ENCODE measurements at places on chromosomes 4 and X.
A peak's percentile ranks its signal among the peaks of the same experiment; 100 is the strongest.

DNA sequence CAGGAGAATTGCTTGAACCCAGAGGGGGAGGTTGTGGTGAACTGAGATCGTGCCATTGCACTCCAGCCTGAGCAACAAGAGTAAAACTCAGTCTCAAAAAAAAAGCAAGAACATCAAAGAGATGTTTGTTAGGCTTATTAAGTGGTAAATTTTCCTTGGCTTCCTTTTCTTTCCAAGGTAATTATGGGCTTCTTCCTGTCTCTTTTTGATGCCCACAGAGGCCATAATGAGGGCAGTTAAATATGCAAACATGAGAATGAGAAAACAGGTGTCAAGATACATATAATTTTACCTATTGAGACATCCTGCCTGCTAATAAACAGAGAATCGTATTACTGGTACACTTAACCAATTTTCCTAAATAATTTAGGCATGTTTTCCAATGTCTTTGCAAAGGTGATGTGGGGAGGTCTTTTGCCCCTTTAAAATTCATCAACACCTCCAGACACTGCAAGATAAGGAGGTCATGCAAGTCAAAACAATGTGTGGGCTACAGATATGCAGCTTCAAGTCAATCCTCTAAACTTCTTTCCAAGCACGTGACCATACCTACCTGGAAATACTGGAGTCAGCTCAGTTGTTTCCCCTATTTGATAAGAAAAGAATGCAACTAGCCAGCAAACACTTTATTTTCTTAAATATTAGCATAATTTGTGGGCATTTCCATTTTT is 2.7 kb downstream of the SLC39A8 start:
- no peak for DNase-seq

DNA sequence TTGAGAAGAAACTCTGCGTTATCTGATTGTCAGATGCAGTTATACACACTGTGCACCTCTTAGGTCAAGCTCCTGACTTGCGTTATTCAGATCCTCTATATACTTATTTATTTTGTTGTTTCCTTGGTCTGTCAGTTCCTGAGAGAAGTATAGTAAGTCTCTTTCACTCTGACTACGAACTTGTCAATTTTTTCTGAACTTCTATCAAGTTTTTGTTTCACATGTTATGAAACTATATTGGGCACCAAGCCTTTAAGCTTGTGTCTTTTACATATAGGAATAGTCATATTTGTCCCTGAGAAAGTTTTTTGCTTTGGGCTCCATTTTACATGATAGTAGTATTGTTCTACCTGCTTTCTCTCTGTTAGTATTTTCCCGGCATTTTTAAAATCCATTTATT is 31.7 kb downstream of the ZNF275 start:
- DNase-seq, result no peak

GRCh38 chrX:154731881-154732280 is 19.0 kb downstream of the GAB3 start:
- no peak for DNase-seq

- no peak for DNase-seq
These were observed 46.6 kb downstream of the FAM193A start for GRCh38 chr4:2583092-2583491.

- DNase-seq, result no peak
These were observed 9.2 kb downstream of the PALLD start for GRCh38 chr4:168506014-168506413.

DNA sequence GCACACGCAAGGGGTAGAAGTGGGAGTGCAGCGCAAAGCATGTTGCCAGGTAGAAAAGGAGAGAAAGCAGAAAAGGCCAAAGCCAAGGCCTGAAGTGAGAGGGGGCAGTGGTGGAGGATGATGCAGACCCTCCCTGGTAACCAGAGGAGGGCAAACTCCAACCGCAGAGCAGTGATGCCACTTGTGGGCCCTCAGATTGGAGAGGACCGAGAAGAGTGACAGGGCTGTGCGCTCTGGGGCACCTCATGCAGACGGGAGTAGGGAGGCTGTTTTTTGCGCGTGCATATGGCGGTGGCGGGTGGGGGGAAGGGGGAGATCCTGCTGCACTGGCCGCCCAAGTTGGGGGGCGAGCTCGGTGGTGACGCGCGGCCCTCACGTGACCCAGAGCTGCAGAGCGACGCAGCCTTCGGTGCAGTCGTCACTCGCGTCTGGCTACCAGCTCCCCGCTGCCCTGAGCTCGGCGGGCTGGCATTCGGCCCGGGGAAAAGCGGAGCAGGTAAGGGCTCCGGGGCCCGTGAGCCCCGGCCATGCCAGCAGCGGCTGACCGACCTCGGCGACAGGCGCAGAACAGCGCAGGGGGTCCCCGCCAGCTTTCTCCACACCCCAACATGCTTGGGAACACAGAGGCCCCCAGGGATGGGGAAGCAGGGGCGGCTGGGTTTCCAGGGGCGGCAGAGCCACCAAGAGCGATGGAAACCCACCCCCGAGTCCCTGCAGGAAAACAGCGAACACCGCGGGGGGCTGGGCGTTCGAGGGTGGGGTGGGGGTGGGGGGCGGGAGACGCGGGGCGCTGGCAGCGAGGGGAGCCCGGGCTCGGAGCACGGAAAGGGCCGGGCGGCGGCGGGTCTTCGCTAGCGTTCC is at the start of gene BEX3:
BEX3 (plus strand) TSS at position 421 of the 861 bp plus-strand sequence. CDS start 984 bp downstream, outside the sequence.
- peak; percentile 70 for DNase-seq

DNA sequence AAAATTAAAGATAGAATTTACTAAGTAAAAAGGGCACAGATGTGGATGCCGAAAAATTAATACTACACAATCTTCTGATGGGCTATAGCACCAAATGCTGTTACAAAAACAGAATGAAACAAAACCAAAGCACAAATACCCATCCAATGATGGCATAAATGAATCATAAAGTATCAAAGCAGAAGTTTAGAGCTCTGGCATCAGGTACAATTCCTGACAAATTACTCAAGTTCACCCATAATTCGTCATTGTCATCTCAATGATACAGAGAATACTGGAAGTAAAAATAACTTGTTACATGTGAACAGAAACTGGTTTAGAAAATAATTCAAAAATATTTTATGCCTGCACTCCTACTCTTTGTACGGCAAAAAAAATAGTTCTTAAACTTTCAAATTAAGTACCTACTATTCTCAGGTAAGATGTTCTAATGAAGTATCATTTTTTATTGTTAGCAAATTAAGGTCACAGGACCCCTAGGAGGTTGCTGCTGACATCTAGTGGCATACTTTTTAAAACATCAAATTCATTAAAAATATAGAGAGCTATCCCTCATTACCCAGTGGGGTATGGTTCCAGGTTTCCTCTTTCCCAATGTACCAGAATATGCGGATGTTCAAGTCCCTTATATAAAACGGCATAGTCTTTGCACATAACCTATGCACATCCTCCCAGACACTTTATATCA is 126.1 kb downstream of the INPP4B start:
- no peak for DNase-seq

GRCh38 chr4:74096265-74096980 is 2.6 kb downstream of the CXCL2 start:
- no peak for DNase-seq

DNA sequence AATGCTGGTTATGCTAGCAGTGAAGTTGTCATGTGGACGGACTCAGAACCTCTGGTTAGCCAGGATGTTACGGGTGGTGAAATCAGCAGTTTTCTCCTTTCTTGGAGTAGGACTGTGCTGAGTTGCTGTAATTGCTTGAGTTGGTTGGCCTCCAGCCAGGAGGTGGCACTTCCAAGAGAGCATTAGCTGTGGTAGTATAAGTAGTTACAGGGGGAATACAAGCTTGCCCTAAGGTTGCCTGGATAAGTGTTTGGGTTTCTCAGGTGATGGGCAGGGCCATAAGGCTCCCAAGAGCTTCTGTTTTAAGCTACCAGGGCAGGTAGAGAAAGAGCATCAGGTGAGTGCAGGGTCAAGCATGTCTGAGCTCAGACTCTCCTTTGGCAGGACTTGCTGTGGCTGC is 103.0 kb downstream of the ZNF518B start:
- DNase-seq, result no peak

DNA sequence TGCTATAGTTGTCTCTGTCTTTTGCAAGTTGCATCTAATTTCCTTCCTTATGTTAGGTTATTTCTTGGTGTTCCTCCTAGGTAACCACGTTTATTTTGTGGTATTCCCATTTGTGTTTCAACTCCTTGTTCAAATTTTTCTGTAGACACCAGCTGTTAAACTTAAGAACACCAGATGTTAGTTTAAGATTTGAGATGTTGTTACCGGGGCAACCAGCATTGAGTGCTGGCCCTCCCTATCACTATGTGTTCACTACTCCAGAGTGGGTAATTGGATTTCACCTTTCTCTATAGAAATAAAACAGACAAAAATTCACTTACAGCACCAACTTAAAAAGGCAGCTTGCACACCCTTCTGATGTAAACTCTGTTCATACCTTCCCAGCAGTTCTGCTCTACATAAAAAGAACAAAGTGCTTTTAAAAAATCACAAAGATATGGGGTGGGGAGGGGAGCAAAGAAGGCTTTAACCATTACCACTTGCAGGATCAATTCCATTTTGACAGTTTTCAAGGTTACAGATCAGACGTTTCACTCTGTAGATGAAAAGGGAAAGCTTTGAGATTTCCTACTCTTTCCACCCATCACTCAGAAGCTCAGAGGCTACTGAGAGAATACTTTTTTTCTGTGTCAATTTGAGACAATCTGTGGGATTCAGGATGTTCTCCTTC is 82.9 kb downstream of the DKK2 start:
- DNase-seq, result no peak

DNA sequence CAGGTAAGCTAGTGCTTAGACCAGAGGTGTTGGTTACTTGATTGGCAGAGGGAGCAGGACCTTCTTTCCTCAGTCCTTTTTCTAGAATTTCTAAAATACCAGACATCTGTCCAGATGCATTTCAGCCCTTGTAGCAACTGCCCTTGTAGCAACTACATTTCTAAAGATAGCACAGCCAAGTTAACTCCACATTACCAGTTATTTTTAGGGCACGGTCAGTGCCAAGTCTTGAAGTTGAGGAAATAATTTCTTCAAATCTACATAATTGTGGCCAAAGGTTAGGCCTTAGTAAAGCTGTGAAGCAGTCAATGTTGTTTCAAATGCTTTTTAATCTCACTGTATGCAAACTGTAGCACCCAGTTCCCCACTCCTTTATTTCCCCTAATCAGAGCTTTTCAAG is 62.9 kb downstream of the MID1IP1 start:
- no peak for DNase-seq

GRCh38 chr4:54473798-54474197 is 184.0 kb upstream of the KIT start:
- no peak for DNase-seq

GRCh38 chr4:54898656-54899340 is 226.6 kb downstream of the KDR start:
- DNase-seq, result no peak

DNA sequence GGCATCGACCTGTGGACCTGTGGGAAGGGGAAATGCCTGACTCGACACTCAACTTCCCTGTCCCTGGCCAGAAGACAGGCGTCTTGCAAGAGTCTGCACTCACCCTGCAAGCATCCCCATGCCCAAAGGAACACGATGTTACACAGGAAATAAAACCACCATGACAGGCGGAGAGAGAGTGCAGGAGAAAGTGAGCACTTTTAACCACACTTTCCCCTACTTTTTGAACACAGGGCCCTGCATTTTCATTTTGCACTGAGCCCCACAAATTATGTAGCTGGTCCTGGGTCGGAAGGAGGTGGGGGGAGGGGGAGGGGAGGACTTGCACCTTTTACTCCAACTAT is 13.8 kb upstream of the MAN2B2 start:
- DNase-seq, result no peak

- DNase-seq, result no peak
These were observed 36.1 kb upstream of the IRF2 start for GRCh38 chr4:184510401-184510800.

DNA sequence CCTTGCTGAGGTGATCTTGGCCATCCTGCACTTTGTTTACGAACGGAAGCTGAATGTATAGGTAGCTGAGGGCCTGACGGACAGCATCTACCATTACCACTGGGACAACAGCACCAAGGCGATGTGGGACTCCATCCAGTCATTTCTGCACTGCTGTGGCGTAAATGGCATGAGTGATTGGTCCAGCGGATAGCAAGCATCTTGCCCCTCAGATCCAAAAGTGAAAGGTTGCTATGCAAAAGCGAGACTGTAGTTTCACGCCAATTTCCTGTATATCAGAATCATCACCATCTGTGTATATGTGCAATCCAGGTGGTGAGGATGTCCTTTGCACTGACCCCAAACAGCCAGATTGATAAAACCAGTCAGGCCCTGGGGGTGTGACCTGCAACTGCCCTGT is 4.2 kb upstream of the PYURF start:
- DNase-seq, result no peak

- DNase-seq, result no peak
These were observed 1042.5 kb upstream of the PABPC4L start for GRCh38 chr4:135244056-135244455.

All from head of caudate nucleus (tissue), 42 donors.